Glutamatergic neuron (in vitro differentiated cells): ENCODE measurements at places on chromosomes 3 and 15.

- no peak for DNase-seq
These were observed 23.1 kb upstream of the ULK4 start for GRCh38 chr3:41985018-41985417.

GRCh38 chr15:90219421-90220141 lies 14.2 kb downstream of the CIB1 start:
- peak; percentile 75 for DNase-seq

DNA sequence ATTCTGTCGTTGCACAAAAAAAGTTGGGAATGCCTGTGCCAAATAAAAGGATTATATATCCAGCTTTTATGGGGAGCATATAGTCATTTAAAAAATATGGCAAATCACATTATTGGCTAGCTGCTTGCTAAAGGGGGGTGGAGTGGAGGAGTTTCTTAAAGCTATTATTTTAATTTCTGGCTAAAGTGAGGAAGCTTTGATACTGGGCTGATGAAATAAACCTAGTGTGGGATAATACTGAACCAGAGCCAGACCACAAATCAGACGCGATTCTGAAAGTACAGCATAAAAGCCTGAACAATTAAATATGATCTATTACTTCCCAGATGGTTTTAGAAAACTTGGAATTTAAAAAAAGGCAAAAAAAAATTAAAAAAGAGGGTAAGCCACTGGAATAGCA lies 14.4 kb downstream of the POLR2M start:
- DNase-seq: no peak

DNA sequence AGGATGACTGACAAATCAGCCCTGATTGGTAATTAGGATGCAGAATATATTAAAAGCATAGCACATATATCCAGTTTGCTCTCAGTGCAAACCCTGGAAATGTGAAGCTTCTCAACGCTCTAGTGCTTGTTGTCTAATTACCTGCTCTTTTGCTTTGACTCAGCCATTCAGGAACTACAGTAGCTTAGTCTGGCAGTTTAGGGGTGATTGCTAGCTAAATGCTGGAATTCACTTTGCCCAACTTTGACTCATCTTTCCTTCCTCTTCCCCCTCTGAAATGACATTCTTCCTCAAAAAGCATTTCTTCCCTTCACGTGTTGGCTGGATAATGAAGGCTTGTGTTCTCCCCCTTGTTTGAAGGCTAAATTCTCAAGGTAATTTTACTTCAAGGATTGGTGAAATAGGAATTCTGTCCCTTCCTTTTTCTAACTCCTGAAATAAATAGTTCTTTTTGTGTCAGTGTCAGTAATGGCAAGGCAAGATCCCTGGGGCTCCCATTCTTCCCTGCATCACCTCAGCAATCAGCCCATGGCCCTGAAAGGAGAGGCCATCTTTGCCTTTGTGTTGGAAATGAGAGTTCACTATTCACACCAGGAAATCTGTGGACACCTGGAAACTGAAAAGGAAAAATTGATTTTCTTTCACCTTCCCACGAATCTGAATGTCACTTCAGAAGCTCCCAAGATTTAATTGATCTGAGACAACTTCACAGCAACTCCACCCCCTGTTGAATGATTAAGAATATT lies 103.6 kb downstream of the ECT2 start:
- DNase-seq: no peak

DNA sequence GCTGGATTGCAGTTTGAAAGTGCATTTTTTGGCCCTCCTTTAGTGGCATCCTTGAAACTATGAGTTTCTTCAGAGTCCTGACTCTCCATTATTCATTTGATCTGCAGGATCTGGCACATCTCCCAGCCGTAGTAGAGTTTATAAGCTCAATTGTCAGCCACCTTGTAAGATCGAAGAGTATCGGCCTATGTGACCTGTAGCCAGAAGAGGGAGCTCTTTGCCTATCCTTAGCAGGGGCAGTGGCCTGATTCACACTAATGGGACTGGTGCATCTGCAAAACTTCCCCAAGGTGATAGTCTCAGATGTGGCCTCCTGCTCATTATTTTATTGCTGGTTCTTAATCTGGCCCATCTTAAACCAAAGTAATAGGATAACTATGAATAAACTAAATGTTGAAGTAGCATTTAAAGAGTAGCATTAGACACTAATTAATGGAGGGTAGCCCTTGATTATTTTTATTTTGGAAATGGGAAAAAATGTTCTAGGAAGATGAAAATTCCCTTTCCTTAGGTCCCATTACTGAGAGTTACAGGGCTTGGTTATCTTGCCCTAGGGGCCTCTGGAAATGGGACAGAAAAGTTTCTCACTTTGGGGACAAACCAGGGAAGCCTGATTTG lies 21.2 kb downstream of the GCSAM start:
- DNase-seq: peak; percentile 56

DNA sequence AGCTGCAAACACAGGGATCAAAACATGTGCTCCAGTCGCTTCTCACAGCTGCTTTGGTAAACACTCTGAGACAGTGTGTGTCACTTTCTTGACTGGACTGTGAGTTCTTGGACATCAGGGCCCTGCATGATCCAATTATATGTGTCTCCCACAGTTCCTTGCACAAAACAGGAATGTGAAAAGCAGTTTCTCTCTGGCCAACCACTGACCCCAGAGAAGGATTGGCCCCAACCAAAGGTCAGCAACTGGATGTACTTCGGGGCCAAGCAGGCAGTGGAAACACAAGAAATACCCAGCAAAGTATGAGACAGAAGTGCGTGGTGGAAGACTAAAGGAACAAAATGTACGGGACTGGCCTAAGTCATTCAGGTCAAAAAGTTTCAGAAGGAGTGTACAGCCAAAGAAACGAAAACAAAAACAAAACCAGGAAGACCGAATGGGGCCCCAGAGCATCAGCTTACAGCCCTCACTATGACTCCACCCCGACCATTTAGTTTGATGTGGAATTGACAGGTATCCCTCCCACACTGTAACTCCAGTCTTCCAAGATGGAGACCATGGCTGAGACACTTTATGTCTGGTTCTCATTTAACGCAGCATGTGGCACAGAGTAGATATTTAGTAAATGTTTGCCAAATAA lies 76.7 kb upstream of the LPP start:
- DNase-seq: no peak
